ENCODE measurements at places on chromosomes 11 and 22.

DNA sequence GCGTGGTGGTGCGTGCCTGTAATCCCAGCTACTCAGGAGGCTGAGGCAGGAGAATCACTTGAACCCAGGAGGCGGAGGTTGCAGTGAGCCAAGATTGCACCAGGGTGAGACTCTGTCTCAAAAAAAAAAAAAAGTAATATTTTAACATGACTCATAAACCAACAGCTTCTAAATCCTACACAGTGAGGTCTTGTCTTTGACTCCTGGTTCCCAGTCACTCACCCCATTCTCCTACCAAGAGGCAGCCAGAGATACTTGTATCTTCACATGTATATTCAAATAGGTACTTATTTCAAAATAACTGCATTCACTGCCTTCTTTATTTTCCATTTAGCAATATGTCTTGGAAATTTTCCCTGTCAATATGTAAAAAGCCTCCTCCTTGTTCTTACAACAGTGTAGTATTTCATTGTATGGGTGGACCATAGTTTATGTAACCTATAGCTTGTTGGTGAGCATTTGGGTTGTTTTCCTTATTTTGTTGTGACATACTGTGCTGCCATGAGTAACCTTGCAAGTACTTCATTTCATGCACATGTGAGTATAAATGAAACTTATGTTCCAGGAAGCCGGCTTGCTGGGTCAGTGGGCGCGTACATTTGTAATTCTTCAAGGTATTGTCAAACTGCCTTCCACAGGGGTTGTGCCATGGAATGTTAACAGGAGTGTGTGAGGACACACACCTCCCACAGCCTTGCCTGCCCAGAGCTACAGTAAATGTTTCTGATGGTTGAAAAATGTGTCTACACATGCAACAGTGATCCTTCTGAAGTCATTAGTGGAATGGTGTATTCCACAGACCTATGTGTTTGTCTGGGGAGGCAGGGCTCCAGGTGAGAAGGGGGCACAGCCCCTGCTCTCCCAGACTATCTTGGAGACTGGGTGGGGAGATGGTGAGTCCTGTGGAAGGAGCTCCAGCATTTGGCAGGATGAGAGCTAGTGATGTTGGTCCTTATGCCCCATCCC, 47.9 kb downstream of the OSBP2 start:
- DNase-seq = peak; percentile 90

DNA sequence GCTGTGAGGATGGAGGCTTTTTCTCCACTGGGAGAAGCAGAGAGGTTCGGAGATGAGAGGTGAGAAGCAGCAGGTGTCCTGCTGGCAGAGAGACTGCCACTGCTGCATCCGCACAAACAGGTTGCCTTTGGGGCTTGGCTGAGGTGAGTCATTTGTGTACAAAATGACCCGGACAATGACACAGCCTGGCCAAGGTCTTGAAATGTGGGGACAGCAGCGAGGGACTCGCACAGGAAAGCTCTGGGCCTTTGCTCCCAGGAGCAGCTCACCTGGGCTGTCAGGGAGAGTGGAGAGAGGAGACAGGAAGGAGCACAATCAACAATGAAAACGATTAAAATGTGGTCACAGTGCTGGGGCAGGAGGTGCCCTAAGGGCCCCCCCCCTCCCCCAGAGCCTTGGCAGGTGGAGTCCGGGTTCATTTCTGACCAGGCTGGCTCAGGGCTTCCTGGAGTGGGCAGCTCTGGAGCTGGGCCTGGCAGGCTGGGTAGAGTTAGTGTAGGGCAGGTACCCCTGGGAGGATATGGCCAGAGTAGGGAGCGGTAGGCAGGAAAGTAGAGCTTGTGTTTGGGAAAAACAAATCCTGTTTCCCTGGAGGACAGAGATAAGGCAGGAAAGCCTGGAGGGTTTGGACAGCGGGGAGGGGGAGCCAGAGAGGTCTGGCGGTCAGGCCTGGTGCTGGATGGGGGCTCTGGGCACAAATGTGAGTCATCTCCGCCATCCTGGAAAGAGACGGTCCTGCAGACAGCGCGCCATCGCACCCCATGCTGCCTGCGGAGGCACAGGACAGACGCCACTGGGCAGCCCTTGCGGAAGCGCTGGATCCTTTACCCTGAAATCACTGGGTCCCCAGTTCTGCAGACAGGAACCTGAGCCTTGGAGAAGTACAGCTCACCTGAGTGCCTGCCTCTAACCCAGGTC, 37.8 kb upstream of the CELSR1 start:
- no peak for DNase-seq

GRCh38 chr11:39641751-39642150, 1817.7 kb downstream of the LRRC4C start:
- no peak for DNase-seq

DNA sequence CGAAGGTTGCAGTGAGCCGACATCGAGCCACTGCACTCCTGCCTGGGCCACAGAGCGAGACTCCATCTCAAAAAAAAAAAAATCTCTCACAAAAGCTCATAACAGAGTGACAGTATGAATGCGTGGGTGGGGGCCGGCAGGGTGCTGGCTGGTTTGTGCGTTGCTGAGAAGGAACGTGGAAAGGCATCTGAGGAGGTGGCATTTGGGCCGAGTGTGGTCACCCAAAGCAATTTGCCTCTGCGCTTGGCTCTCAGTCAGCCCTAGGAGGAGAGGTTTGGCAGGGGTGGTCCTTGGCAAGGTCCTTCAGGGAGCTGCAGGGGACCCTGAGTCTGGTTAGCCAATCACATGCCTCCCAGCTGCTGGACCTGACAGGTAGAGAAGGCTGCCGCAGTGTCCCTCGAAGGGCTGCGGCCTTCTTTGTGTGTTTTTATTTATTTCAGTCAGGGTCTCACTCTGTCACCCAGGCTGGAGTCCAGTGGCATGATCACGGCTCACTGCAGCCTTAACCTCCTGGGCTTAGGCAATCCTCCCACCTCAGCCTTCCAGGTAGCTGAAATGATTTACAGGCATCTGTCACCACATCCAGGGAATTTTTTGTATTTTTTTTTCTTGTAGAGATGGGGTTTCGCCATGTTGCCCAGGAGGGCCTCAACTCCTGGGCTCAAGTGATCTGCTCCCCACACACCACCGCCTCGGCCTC, 23.5 kb upstream of the OSBPL5 start:
- DNase-seq = no peak

GRCh38 chr11:111672949-111673348, 70.7 kb downstream of the SIK2 start:
- DNase-seq = no peak

DNA sequence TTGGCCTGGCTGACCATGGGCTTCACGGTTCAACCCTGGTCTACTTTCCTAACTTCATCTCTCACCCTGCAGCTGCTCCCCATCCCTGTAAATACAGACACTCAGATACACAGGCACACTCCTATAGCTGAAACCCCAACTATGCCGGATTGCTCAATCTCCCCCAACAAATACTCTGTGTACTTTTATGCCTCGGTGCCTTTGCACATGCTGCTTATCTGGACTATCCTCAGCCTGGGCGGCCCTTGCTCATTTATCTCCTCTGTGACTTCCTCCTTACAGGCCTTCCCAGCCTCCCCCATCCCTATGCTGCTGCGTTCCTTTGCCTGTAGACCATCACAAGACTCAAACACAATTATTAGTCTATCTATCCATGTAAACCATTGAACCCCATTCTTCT, 76.6 kb downstream of the PKNOX2 start:
- DNase-seq = no peak

DNA sequence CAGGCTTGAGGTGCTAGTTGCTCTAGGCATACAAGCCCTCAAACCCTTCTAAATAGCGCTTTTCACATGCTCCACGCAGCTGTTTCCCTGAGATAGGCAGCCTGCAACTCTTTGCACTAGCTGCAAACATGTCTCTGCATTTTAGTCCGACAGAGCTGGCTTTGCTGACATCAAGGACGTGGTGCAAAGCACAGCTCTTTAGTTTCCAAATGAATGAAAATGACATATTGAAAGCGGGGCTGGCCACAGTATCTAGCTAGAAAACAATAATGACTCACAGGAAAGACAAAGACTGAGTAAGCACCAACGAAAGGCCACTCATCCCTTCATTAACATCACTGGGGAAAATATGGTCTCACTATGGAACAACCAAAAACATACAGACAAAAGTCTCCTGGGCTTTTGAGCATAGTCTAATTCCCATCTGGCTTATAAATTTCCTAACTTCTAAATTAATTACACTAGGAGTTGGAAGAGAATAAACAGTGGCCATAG, 15.3 kb upstream of the ZC3H12C start:
- DNase-seq = peak; percentile 83

DNA sequence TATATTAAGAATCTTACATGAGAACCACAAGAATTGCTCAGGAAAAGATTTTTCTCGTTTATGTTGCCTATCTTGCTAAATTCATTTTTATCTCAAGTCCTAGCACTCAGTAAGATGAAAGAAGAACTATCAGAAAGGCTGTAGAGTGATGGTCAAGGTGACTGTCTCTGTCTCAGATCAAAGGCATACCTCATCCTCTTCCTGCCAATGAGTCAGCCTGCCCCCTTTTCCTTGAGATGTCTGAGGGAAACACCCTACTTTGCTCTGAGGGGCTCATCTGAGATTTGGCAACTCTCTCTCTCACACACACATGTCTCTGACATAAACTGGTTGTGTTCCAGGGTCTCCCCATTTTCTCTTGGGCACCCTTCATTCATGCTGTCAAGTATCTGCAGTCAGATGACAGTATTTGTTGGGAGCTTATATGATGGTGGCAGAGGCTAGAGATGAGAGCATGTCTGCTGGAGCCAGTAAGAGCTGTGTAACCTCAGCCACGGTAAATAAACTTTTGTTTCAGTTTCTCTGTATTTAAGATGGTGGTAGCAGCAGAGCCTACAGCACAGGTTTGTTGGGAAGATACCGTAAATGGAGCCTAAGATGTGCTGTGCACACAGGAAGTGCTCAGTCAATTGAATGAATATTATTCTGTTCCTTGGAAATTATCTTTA, 1.6 kb downstream of the MMP27 start:
- no peak for DNase-seq

GRCh38 chr11:63901660-63902059, 15.3 kb downstream of the RCOR2 start:
- DNase-seq = no peak

GRCh38 chr22:31659246-31659645, 2.8 kb downstream of the PISD start:
- DNase-seq = no peak

DNA sequence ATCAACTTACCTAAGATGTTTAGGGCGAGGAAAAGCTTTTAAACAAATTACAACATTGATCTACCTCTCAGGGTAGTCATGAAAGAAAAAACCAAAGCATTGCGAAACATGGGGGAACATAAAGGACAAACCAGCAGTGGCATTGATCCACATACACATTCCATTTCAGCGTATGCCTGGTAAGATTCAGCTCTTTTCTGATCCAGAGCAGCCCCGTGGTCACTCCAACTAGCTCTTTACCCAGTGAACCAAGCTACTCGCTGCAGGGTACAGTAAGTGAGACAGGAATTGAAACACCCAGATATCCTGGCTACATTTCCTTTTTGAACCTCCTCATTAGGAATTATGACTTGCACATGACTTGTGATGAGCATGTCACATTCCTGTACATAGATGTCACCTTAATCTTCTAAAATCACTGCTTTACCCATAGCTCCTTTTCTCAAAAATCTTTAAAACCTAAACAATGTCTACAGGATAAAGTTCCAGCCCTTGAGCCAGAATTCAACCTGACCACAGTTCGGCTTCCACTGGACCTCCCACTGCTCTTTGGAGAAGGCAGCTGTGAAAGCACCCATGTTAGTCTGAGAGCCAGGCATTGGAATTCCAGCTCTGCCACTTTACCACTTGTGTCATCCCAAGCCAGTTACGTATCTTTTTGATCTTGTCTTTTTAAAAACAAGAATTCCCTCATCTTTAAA, 42.9 kb upstream of the AKIP1 start:
- no peak for DNase-seq

DNA sequence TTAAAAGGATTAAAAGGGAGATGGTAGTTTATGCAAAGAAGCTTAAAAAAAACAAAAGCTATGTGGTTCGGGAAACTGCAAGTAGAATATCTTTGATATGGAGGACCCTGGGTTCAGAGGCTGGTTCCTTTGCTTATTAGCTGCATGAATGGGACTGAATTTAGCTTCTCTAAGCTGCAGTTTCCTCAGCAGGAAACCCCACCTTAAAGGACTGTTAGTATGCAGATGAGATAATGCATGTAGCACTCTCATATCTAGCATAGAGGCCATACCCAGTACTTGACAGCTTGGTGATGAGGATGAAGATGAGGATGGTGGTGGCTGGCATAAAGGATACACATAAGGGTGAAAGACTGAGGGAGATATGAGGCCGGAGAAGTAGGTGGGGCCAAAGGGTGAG, 134.6 kb downstream of the RRAS2 start:
- no peak for DNase-seq

DNA sequence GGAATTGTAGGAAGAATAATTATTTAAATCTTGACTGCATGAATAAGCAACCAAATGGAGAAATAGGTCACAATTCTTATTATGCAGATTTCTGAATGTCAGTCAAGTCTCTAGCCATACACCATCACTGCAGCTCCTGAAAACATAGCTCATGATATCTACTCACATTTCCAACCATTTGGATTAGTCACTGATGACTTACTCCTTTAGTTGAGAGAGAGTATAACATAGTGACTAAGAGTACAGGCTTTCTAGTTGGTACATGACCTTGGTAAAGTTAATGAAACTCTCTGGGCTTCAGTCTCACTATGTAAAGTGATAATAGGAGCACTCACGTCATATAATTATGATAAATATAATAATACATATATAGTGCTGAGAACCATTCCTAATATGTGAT, 265.2 kb downstream of the KCNA4 start:
- DNase-seq = no peak

DNA sequence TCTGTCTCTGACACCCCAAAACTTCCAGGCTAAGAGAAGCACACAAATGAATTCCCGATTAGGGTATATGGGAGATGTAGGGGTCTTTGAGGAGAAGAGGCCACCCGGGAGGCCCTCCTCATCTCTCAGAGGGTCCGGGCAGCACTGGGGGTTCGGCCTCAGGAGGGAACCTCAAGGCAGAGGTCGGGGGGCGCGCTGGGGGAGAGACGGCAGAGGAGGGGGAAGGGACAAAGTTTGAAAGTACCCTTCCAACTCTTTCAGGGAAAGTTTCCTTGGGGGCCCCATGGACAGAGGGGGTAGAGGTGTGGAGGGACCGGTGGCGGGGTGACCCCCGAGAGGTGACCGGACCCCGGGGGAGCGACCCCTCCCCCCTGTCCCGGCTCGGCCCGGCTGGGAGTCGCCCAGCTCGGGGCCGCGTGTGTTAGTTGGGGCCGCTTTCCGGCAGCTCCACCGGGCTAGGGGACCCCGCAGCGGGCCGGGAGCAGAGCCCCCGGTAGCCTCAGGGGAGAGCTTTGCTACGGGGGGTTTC, 3.3 kb upstream of the GCAT start:
- DNase-seq = no peak

- DNase-seq = peak; percentile 55
These were observed 6.9 kb downstream of the KMT5B start for GRCh38 chr11:68206211-68206610.

All from inflammatory macrophage treated with lipopolysaccharide for 4 hours (primary cell).